GM12892 (cell line): ENCODE measurements at places on chromosomes 7 and 10.

GRCh38 chr7:155962191-155962967, 150.1 kb upstream of the SHH start:
- no peak for DNase-seq

GRCh38 chr7:138934367-138934766, 46.8 kb downstream of the KIAA1549 start:
- no peak for DNase-seq

DNA sequence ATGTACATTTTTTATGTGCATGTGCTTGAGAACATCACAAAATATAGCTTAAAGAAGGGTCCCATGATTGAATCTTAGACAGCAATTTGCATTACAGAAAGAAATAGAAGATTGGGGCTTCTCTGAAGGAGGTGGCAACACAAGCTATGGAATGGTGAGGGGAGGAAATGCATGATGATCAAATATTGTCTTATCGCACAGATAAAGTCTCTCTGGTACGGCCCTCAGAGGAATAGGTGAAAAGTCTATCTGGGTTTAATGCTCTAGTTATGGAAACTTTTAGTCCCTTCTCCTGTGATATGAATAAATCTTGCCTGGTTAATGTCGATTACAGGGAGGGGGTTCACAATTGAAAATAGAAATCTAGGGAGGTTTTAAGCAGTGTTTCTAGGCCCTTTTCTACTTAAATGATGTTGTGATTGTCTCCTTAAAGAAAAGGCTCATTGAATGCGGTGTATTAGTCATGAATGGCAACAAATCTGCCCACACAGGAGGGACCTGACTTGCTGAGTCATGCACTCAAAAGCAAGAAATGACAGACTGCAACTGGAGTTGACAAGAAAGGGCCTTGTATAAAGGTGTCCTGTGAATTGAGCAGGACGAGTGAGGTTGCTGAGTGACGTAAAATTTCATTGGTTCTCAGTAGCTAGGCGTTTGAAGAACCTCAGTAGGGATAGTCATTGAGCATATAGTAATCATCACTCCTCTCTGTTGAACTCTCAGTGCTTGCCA, 133.4 kb upstream of the CSTF2T start:
- DNase-seq: no peak

DNA sequence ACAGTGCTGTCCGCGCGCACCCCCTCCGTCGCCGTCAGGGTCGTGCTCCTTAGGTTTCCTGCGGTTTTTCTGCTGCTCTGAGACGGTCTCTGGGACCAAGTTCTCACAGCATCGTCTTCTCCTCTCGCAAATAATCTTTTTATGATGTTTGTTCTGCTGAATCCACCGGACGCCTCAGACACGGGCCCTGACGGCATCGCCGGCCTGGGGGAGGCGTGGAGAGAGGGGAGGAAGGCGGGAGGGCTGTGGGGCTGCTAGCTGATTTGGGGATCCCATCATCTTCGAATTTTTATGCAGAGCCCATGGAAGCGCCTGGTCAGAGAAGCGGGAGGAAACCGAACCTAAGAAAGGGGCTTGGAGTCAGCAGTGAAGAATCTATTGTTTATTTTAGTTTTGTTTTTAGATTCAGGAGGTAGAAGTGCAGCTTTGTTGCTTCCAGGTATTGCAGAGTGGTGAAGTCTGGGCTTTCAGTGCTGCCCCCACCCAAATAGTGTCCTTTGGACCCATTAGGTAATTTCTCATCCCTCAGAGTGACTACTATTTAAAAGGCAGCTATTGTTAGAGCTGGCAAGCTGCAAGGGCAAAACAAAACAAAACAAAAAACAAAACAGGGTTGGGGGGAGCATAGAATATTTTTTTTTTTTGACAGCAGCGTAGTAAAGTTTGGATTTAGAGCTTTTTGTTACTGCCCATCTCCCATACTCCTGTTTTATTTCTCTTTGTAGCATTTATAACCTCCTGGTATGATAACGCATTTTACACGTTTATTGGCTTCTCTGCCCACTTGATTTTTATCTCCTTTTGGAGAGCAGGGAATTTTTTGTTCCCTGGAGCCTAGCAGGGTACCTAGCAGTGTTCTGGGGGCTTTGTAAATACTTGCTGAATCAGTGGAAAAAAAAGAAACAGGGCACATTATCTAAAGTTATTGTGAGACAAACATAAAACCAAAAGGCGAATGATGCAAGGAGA, 92.6 kb downstream of the SPAG6 start:
- peak; percentile 20 for DNase-seq

DNA sequence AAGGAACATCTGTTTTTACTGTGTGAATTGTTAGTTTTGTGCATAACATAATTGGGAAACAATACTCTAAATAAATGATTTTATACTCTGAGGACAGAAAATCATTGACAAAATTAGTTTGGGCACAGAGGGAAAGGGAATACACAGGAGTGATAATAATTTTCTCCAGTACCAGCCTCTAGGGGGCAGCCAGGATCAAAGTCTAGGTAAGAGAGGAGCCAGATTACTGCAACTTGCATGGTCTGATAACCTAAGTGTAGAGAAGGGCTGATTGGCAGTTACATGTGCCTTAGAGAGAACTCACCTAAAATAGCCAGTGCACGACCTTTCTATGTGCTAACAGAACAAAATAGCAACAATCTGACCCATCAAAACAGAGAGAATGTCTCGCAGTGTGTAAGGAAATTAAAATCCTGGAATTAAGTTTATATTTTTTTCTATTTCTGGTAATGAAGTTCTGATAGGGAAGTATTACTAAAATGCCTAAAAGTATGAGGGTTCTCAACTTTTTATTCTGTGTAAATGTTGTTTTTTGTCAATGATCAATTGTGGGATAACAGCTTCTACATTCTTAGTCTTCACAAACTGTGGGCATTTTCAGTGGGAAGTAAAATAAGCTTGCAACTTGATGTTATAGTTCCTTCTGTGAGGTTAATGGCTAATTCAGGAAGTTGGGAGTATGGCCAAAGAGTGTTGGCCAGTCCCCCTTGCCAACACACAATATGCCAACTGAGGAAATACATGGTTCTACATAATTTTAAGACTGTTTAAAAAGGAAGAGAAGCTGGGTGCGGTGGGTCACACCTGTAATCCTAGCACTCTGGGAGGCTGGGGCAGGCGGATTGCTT, 66.4 kb downstream of the EXOC6 start:
- DNase-seq: peak; percentile 3

- no peak for DNase-seq
Observed at GRCh38 chr7:5702876-5703571, 78.4 kb downstream of the RNF216 start.

- no peak for DNase-seq
Observed at GRCh38 chr7:80114159-80114558, 20.5 kb upstream of the GNAI1 start.

DNA sequence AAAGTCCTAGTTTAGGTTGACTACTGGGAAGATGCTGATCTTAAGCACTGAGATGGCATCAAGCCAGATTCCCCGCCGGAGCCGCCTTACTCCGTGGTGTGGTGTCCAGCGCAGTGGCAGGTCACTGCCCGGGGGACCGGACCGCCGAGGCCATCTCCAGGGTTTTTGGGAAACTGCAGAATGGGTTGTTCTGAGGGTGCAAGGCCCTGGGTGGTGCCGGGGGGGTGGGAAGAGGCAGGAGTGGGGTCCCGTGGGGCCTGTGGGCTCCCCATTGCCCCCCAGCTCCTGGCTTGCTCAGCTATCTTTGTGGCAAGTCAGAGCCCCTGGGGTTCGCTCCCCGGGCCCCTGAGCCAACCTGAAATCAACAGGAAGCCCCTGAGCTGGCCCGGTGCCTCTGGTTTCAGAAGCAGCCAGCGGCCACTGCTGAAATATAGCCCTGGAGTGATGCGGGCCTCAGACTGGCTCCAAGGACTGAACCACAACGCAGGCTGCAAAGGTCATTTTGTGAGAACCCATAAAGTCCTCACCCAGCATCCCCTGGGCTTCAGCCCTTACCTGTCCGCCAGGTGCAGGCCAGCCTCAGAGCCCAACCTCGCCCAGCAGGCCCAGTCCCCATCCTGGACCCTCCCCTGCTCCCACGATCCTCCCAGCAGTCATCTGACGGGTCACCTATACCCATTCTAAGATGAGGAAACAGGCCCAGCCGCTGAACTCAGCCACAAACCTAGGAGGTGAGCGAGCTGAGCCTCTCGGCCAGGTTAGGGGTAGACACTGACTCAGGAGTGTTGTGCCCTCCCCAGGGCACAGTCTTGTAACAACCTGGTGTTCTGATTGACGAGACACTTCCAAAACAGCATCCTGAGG, 102.7 kb downstream of the PDGFA start:
- no peak for DNase-seq
